ENCODE measurements at places on chromosomes 1 and 21.

DNA sequence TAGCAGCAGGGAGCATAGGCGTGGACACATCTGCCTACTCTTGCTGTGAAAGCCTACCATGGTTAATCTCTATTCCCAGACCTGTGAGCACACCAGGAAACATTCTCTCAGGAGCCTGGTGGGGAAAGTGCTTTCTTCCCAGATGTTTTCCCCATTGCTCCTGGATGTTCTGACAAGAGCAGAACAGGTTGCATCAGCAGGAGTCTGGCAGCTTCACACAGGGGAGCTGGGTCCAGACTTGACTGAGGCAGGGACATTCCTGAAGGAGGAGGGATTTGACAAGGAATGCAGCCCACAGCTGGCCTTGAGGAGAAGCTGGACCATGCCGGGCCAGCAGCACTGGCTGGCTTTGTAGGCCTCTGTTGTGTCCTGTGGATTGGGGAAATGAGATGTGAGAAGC lies 21.0 kb upstream of the ARTN start:
- no peak for DNase-seq

- no peak for DNase-seq
Observed at GRCh38 chr1:65658122-65658521, 134.6 kb upstream of the PDE4B start.

DNA sequence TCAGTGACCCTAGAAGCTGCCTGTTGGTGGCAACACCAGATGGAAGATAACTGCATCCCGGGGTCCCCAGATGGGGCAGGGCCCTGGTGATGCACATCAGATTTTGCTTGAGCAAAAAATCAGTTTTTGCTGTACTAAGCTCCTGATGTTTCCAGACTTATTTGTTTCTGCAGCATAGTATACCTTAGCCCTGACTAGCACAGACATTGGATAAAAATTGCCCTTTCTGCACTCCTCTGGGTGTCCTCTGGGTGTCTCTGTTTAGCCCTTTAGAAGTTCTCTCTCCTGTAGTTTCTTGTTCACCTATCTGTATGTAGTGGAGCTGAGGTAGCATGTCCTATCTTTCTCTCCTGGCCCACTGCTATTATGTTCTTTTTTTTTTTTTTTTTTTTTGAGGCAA lies 30.3 kb upstream of the PLA2G2C start:
- DNase-seq = no peak

DNA sequence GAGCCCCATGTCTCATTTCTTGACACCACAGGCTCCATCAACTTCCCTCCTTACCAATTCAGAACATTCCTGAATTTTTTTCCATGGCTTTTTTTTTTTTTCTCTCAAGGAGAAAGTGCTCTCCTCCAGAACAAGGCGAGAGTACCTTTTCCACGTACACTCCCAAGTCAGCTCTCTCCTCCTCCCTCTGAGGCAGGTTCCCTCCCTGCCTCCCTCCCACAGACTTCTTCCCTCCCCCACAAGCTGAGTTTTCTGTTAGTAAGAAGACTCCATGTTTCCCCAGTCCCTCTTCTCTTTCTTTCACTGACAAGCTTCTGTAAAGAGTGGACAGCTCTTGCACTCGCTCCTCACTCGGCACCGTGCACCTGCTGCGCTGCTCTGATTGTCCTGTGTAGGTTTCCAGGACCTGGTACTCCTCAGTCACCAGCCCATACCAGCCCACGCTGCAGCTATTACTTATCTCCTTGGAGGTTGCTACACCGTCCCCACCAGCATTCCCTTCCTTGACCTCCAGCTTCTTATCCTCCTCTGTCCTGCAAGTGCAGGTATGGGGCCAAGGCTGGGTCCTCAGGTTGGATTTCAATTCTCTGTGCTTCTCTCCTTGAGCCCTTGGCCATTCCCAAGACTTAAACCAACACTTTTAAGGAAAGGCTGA lies 3.8 kb downstream of the TRAF5 start:
- no peak for DNase-seq

- DNase-seq = peak; percentile 20
Observed at GRCh38 chr1:119808972-119809550, 2.2 kb downstream of the REG4 start.

DNA sequence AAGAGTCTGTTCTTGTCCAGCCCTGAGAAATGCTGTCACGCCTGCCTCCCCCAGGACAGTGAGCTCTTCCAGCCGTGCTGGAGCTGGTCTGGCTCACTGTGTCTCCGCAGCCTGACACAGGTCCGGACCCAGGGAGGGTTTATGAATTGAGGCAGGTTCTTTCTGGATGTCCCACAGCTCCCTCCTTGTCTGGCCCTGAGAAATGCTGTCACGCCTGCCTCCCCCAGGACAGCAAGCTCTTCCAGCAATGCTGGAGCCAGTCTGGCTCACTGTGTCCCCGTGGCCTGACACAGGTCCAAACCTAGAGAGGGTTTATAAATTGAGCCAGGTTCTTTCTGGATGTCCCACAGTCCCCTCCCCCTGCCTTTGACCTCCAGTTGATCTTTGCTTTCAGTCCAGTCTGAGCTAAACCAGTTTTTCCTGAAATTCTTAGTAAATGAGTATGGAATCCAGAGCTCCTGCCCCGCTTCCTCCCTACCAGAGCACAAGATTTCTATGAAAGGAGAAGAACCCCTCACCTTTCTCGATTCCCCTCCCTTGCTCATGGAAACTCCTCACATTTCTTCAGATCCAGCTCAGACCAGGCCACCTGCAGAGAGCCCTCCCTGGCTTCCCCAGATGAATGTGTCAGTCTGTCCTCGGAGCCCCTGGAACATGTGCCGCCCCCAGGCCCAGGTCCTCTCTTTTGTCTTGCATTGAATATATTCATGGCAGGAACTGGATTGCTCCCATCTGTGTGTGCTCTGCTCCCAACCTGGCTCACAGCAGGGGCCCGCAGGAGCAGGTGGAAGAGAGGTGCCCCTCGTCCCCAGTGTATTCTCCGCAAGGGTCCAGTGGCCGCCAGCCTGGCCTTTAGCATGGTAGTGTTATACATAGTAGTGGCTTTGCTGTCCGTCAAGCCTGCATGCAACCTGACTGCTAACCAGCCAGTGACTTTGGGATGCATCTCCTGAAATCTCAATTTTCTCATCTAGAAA lies 116.3 kb downstream of the EPHB2 start:
- DNase-seq = no peak

- DNase-seq = no peak
Observed at GRCh38 chr1:157798211-157798610, 21.3 kb upstream of the FCRL2 start.

DNA sequence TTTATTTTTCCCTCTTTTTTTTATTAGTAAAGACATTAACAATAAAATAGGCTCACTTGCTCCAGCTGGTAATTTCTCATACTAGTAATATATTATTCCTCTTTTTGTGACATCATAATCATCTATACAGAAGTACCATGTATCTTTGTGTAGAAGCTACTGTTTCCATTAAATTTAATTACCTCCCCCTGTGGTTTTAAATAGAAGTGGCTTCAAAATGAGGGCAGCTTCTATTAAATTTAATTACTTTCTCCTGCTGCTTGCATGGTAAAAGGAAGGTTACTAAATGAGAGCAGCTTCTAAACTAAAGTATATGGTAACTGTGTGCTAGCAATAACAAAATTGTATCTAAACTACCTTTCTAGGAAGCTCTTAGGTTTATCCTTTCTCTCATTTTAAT lies 94.0 kb downstream of the DPYD start:
- no peak for DNase-seq

- DNase-seq = no peak
Observed at GRCh38 chr1:92030656-92031107, 897 bp downstream of the EPHX4 start.

DNA sequence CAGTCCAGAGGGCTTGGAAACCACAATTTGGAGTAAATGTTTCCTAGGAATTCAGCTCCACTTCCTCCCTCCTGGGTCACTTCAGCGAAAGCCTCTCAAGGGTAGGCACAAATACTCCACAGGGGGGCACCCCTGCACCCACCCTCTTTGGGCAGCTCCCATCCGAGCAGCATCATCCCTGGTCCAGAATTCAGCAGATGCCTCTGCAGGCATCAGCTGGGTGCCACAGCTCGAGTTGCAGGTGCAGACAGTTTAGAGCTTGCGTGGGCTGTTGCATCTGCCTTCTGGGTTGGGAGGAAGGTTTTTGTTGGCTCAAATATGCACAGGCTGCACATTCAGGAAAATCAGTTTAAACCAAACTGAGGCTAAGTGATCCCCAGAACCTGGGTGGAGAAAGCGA lies 25.0 kb downstream of the KANK4 start:
- DNase-seq = no peak

GRCh38 chr1:65409314-65409713 lies 11.2 kb upstream of the LEPR start:
- no peak for DNase-seq

DNA sequence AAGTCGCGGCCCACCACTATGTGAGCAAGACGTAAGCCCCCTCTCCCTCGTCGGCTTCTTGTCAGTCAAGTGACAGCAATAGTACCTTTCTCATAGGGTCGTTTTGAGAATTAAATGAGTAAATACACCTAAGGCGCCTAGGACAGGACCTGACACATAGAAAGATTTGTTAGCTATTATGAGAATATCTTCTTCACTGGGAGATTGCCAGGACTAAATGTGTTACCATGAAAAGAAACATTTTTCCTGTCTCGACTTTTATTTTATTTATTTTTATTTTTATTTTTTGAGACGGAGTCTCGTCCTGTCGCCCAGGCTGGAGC lies 798 bp downstream of the PMF1 start:
- no peak for DNase-seq

- DNase-seq = no peak
Observed at GRCh38 chr1:12229386-12229834, 420 bp upstream of the VPS13D start.

DNA sequence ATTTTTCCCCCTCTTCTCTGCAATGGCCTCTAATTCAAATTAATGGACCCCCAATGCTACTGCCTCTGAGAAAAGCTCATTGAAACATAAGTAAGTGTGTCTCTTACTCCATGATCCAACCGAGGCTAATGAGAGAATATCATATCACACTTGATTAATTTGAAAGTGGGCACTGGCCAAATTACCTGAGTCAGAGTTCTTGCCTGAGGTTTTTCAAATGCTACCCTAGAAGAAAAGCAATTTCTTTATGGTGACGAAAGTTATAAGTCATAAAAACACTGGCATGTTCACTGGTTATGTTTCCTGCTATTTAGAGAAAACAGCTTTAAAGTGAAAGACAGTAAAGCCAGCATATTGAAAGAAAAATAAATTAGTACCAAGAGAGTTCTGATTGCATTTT lies 368.8 kb upstream of the TMPRSS15 start:
- no peak for DNase-seq

- no peak for DNase-seq
Observed at GRCh38 chr21:20207335-20207734, 790.9 kb upstream of the NCAM2 start.

GRCh38 chr1:229792012-229792975 lies 166.2 kb downstream of the URB2 start:
- no peak for DNase-seq

GRCh38 chr1:11719313-11720032 lies 16.5 kb upstream of the AGTRAP start:
- peak; percentile 67 for DNase-seq

Data from stimulated activated CD4-positive, alpha-beta T cell treated with anti-CD3 and anti-CD28 coated beads, Interleukin-1b, Interleukin-23, amount 100 ng/mL, for 1 hour (primary cell).